ENCODE measurements at places on chromosomes 11 and 22.

- DNase-seq: no peak
Measured at GRCh38 chr11:2781408-2782274, 81.8 kb upstream of the KCNQ1OT1 start.

DNA sequence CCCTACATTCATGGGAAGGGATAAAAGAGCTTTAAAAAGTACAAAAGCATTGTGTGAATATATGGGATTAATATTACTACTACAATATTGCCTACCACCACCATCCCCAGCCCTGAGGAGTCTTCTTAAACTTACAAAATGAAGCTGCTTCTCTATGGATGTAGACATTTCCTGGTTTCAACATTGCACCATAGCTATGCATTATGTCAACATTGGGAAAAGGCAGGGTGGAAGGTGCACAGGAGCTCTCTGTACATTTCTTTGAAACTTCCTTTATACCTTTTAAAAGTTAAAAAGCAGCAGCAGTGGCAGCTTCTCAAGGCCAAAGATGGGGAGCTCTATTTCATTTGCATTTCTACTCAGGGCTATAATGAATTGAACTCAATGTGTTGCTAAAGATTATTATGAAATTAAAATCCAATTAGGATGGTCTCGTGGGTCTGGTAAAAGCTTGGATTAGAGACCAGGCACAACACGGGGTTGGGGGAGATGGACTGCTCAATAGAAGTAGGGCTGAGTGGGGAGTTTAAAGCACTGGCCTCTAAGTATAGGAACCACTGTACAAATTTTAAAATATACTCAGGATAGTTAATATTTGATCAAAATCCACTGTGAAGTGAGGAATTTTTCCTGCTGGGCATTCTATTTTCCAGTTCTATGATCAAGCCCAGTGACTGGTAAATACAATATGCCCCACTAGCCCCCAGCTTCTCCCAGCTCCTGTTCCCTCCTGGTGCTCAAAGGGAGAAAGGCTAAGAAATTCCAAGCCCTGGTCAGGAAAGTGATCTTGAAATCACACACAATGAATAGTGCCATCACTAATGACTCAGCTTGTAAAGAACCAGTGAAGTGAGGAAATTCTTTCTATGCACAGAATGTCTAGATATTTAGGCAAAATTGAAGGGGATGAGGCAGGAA lies 362.7 kb upstream of the CCDC90B start:
- no peak for DNase-seq

GRCh38 chr11:117573326-117573725 lies 223.7 kb downstream of the DSCAML1 start:
- DNase-seq: no peak

DNA sequence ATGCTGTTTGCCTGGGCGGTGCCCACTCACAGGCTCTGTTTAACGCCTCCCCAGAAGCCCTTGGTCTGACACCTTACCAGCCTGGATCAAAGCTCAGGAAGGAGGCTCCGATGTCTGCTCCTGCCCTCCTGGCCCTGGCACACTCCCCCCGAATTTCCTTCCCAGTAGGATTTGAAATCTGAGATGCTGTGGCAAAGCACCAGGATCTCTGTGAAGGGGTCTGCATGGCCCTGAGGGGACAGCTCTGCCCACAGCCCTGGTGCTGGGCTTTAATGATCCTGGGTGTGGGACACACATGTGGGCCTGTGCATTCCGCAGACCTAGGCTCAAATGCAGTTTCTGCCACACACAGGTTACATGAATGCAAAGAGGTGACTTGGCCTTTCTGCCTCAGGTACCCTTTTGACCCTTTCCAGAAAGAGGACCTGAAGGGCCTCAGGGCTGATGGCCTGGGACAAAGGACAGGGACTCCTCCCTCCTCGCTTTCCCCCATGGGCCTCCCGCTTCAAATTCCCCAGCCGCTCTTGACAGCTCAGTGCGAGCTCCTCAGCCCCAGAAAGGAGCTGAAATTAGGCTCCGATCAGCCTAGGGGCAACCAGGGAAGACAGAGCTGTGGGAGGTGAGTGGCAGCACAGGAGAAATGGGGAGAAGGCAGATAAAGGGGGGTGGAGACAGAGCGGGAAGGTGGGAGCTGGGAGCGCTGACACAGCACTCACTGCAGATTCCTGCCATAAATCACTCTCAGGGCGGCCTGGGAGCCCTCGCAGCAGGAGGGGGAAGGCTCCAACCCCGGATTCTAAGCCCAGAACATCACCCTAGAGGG lies 41.3 kb downstream of the TRIM29 start:
- no peak for DNase-seq

DNA sequence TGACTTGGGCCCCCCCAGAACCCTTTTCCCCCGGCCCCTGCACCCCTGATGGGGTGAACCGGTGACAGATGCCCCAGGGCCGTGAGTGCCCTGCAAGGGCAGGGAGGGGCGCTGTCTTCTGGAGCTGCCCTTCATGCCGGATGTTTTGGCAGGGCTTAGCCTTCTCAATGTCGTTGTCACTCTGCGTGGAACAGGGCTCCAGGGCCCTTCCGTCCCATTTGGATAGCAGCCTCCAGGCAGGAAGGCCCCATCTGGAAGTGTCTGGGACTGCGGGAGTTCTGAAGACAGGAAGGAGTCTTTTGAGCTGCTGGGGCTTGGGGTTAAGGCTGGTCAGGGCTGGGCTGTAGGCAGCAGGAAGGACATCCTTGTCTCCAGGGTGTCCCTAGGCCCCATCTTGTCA lies 4.6 kb downstream of the FRMD8 start:
- DNase-seq: no peak

DNA sequence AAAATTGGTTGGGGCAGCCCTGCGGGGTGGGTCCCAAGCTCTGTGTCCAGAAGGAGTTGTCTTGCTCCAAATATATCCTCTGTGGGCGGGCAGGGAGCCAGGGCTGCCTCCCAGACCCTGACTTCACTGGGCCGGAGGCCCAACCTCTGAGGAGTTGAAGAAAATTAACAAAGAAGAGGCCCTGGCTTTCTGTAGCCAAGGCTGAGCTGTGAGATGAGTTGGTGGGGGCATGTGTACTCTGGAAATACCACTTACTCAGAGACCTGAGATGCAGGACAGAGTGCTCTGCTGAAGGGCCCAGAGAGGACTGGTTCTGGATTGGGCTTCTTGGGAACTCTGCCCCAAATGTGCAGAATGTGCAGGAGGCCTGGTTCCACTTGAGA lies 96.3 kb downstream of the SWAP70 start:
- no peak for DNase-seq

- DNase-seq: no peak
Measured at GRCh38 chr11:64294774-64295173, 3.7 kb downstream of the KCNK4 start.

DNA sequence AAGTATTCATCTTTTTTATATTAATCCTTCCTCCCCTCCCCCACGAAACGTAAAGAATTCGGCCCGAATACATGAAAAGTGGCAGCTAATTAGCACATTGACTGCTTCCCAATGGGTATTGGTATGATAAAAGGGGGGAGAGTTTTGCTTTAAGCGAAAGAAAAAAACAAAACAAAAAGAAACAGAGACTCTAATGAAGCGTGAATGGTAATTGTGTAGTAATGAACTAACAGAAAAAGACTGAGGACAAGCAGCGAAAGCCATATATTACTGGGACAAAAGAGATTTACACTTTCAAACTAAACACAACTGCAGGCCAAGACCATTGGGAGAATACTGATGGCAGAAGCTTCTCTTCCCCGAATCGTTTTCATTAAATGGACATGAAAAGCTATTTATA lies 2.5 kb downstream of the DBX1 start:
- DNase-seq: no peak

- DNase-seq: no peak
Measured at GRCh38 chr11:196786-197731, 4.2 kb downstream of the SCGB1C1 start.

GRCh38 chr11:86873573-86874083 lies 73.3 kb downstream of the PRSS23 start:
- DNase-seq: no peak

GRCh38 chr11:57597461-57597915 lies at the start of gene SERPING1:
Gene SERPING1, plus strand, starts transcription at chr11:57597685. Its CDS starts 586 bp downstream, at chr11:57598271.
- DNase-seq: no peak

- no peak for DNase-seq
Measured at GRCh38 chr22:16609548-16610261, 17.1 kb upstream of the CCT8L2 start.

DNA sequence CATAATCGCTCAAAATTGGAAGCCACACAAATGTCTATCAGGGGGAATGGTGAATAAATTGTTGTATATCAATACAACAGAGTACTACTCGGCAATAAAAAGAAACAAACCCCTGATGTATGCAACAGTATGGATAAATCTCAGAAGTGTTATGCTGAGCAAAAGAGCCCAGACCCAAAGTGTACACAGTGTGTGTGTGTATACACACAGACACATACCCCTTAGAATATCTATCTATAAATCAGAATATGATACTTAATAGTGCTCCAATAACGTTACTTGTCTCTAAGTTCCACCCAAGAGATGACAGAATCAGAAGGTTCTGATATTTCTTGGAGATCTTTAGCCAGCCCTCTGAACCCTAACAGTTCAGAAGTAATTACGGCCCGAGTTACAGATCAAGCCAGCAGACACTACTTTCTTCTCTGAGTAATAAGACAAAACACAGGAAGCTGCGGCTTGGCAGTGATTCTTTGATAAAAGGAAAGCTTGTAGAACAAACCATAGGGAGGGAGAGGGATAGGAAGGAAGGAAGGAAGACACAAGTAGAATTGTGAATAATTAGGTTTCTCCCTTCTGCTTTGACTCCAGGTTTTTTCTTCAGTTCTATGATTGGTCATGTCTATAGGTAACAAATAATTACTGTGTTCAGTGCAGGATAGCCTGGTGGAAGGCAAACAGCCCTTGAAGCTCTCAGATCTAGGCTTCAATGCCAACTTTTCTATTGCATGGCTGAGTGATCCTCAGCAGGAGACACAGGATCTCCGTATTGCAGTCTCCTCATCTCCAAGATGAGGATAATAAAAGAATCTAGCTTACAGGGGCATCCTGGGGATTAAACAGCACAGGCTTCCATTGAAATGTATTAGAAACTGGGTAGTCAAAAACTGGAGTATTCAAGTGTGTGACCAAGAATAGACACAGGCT lies 75.6 kb upstream of the TEAD1 start:
- no peak for DNase-seq

DNA sequence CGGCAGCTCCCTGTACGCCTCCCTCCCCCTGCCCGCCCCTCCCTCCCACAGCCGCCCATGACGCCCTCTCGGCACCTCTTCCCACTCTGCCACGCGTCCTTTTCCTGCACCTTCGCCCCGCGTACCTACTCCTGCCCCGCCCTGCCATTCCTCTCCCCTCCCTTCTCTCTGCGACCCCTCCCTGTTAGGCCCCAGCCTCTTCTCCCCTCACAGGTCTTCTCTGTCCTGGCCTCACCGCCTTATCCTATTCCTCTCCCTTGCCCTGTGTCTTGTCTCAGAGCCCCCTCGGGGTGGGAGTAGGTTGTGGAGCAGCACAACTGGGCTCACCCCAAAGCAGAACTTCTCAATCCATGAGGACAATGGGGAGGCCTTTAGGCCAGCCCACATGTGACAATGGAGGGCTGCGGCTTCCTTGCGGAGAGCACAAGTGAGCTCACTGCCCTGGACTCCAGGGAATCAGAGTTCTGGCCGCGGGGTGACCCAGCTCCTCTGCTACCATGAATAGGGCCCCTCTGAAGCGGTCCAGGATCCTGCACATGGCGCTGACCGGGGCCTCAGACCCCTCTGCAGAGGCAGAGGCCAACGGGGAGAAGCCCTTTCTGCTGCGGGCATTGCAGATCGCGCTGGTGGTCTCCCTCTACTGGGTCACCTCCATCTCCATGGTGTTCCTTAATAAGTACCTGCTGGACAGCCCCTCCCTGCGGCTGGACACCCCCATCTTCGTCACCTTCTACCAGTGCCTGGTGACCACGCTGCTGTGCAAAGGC lies 539 bp downstream of the SLC35C1 start:
- DNase-seq: no peak

- DNase-seq: no peak
Measured at GRCh38 chr11:71282581-71283351, 30.4 kb upstream of the SHANK2 start.

DNA sequence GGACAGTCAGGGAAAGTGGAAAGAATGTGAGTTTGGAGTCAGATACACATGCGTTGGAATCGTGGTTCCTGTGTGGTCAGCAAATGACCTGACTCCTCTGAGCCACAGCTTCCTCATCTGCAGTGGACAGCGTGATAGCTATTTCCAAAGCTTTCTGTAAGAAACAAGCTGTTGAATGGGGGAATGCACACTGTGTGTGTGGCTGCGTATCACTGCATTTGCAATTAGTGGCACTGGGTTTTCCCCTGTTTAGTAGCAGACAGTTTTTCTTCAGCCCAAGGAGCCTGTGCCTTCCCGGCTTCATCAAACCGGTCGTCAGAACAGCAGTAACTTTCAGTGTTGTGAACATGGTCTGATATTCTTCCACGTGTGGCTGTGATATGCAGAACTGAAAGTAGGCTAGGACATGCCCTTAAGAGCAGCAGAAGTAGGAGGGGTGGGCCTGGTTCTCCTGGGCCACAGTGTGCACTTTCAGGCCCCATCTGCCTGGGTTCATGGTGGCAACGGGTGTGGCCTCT lies 121.5 kb downstream of the RRAS2 start:
- no peak for DNase-seq

- no peak for DNase-seq
Measured at GRCh38 chr11:60989093-60989650, 17.7 kb downstream of the CD6 start.

DNA sequence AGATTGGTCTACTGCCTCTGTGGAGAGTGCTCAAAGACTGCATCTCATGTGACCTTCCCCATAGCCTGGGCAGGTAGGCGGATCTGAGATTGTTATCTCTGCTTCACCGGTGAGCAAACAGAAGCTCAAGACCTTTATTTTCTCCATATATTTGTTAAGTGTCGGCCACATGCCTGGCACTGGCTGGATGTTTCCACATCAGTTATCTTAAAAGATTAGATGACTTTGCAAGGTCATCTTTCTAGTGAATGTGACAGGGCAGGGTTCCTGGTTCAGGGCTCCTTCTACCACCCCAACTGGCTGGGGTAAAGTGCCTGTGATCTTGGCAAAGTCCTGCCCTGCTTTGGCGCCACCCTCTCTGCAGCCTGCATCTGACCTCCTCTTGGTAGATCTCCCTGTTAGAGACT lies 125.0 kb downstream of the CCDC81 start:
- DNase-seq: no peak

- DNase-seq: no peak
Measured at GRCh38 chr11:31725176-31725575, 85.9 kb downstream of the PAX6 start.

- DNase-seq: no peak
Measured at GRCh38 chr11:3340025-3340424, 38.9 kb downstream of the ZNF195 start.

GRCh38 chr22:28620244-28620922 lies 59.3 kb downstream of the TTC28 start:
- DNase-seq: no peak

DNA sequence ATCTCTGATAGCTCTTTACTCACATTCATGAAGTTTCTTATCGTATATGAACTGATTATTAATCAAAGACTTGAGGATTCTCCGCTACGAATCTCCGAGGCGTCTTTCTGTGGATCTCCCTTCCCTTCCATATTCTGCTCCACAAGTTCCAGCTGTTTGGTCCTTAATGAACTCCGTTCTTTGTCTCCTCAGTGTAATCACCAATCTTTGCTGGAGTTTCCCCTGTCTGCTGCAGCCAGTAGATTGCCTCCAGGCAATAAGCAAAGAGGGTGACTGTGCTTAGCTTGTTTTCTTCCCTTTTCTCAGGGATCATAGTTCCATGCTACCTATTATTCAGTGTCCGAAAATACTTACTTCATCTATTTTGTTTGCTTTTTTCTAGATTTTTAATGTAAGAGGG lies 169.6 kb upstream of the FOLH1 start:
- DNase-seq: no peak

Measured in activated CD8-positive, alpha-beta memory T cell treated with anti-CD3 and anti-CD28 coated beads for 48 hours (primary cell).